ENCODE measurements at places on chromosomes 11 and 22.

- no peak for DNase-seq
Observed at GRCh38 chr11:9726321-9727022, 62.6 kb downstream of the SWAP70 start.

DNA sequence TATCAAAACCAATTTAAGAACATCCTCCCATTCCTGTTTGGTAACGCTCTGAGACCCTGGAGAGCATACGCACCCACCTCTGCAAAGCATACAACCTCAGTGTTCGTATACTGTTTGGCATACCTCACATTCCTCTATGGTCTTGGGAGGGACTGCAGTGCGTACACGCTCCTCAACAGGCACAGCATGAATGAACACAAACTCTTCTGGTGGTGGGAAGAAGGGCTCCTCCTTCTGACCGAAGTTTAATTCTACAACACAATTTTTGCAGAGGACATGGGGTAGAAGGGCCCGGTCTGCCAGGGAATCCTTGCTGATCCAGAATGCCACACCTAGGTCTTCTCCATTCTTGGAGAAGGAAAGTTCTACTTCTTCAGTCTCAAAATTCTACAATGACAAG is 5.3 kb downstream of the HNRNPUL2 start:
- no peak for DNase-seq

GRCh38 chr11:28636033-28636432 is 527.8 kb downstream of the METTL15 start:
- no peak for DNase-seq

DNA sequence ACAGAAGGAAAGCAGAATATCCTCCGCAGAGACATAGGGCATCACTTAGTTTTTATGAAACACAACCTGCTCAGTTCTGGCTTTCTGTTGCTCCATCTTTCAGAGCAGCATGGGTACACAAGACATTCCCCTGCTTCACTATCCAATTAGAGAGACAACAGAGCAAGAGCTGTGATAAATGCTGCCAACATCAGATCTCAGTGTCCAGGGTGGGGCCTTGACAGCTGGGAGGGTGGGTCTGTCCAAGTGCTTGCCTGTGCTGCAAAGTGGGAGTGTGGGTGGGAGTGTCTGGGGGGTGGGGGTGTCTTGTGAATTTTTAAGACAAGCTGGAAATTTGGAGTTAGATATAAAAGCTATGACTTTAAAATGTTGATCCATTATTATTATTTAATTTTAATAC is 369.6 kb downstream of the TENM4 start:
- no peak for DNase-seq

DNA sequence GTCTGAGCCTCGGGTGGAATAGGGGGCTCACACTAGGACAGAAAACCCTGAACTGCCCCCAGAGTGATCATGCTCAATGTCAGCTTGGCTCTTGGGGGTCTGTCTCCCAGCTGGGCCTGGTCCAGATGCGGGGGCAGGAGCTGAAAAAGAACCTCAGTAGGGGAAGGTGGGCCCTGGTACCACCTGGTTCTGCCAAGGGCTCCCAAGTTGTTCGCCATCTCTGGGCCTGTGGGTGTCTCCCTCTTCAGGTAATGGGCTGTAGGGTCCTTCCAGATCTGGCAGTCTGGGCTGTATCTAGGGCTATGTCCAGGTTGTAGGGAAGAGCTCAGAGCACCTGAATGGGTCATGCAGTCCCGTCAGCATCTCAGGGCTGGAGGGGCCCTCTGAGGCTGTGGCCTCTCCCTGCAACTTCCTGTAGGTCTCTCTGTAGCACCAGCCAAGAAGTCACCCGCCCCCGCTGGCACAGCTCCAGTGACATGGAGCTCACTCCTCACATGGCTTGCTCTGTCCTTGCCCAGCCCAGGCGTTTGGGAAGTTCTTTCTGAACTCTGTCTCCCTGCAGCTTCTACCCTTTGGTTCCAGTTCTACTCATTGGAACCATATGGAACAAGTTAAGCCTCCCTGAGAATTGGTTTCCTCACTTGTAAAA is 33.0 kb upstream of the SOX10 start:
- DNase-seq, result peak; percentile 87

DNA sequence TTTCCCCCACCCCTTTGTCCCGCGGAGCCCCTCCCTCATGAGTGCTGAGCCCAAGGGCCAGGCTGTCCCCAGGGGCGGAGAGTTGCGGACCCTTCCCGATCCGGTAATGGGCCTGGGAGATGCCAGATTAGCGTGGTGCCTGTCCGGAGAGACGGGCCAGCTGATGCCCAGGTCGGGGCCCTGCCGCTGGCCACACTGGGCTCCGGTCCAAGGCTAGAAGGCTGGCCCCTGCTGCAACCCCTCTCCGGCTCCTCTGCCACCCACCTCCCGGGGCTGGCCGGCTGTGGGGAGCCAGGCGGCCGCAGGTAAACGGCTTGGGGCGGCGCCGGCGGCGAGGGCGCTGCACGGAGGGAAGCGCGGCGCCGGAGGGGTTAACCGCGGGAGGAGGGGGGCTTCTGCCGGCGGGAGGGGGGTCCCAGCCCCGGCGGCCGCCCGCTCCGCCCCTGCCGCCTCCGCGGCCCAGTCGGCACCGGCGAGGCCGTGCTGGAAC is at the start of gene KCNK4:
TSS of gene KCNK4 (plus strand) at position 41 of the 490 bp plus-strand sequence. CDS start 1,717 bp downstream, outside the sequence.
- DNase-seq, result no peak

- no peak for DNase-seq
Observed at GRCh38 chr11:67356387-67356863, 3.1 kb upstream of the POLD4 start.

DNA sequence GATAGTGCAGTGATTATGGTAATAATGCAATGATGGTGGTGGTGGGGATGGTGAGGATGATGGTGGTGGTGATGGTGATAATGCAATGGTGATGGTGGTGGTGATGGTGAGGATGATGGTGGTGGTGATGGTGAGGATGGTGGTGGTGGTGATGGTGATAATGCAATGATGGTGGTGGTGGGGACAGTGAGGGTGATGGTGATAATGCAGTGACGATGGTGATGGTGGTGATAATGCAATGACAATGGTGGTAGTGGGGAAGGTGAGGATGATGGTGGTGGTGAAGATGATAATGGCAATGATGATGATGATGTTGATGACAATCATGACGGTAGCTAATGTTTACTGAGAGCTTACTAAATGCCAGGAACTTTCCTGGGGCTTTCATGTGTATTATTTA is 79.6 kb upstream of the MYOD1 start:
- DNase-seq, result no peak

DNA sequence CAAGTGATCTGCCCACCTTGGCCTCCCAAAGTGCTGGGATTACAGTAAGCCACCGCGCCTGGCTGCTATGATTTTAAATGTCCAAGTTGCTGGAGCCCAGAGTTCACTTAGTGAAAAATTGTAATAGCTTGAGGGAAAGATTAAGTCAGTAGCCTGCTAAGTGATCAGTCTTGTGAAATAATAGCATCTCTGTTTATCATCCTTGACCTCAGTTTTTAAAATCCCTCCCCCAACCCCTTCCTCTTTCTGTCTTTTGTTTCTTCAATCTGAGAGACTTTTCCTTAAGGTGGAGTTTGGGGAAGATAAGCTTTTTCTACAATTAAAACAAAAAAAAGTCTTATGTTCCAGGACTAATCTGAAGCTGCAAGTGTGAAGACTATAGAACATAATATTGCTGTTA is 6.4 kb downstream of the HIPK3 start:
- no peak for DNase-seq

GRCh38 chr11:117668321-117668751 is 128.7 kb downstream of the DSCAML1 start:
- no peak for DNase-seq

GRCh38 chr11:114291842-114292680 is 4.1 kb upstream of the NNMT start:
- no peak for DNase-seq

- DNase-seq, result no peak
Observed at GRCh38 chr11:78902771-78903507, 328.3 kb upstream of the NARS2 start.

DNA sequence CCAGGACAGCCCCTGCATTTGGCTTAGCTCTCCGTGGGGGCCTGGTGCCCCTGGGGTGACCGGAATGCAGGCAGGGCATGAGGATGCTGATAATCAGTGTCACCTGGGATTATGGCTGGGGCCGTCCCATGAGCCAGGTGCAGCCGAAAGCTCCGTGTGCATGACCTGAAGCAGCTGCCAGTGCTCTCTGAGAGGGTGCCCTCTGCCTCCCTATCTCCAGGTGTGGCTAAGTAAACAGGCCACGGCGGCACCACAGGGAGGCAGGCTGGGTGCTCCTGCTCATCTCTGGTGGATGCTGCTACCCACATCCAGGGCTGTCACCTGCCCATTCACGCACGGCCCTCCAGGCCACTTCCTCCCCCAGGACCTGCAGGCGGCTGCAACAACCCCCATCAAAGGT is 29.8 kb downstream of the DUSP8 start:
- no peak for DNase-seq

DNA sequence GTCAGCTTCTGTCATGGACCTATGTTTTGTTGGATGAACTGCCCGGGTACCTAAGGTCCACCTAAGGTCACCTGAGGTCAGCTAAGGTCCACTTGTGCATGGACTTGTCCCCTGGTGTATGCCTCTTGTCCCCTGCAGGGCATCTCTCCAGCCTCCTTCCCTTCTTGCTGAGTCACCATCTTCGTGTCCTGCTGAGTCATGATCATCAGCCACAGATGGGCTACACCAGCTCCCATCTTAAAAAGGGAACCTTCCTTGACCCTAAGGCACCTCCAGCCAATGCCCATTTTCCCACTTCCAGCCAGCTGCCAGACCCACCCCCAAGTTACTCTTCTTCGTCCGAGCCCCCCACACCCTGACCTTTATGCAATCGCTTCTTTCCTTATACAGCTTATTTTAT is 544.9 kb downstream of the TBC1D22A start:
- peak; percentile 31 for DNase-seq

DNA sequence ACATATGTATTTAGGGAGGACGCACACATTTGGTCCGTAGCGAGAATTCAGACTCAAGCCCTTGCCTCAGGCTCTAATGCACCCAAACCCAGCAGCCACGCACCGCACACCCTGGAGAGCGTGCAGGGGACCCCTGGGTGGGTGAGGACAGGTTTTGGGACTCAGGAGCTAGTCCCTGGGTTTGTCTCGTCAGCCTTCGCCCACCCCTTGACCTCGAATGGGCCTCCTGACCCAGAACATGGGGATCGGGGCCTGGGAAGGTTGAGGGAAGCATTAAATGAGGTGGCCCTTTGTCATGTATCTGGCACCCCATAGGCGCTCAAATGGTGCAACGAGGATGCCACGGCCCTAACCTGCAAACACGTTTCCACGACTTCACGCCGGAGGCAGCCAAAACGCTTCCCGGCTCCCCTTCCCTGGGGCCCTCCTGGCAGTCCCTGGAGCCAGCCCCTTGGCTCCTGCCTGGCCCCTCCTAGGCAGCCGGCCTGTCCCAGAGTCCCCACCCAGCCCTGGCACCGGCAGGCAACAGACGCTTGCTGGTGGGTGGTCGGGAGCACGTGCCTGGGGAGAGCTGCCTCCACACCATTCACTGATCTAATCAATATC is 5.5 kb upstream of the LINC01488 start:
- no peak for DNase-seq

DNA sequence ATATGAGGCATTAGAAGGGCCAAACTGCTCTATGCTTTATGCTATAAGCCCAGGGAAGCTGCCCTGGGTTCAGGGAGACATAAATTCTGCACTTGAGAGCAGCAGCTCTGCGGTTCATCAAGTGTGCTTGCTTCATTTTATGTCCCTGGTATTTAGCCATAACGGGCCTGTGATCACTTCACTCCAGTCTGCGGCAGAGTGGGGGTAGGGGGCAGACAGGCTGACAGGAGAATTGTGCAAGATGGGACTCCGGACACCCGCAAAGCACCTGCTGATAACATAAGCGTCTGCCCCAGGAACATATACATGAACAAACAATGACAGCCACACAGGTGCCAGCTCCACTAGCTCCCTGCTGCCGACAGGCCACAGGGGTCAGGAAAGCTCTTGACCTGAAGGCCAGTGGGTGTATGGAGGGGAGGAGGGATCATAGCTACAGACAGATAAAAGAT is 56.1 kb downstream of the SMCO4 start:
- no peak for DNase-seq

DNA sequence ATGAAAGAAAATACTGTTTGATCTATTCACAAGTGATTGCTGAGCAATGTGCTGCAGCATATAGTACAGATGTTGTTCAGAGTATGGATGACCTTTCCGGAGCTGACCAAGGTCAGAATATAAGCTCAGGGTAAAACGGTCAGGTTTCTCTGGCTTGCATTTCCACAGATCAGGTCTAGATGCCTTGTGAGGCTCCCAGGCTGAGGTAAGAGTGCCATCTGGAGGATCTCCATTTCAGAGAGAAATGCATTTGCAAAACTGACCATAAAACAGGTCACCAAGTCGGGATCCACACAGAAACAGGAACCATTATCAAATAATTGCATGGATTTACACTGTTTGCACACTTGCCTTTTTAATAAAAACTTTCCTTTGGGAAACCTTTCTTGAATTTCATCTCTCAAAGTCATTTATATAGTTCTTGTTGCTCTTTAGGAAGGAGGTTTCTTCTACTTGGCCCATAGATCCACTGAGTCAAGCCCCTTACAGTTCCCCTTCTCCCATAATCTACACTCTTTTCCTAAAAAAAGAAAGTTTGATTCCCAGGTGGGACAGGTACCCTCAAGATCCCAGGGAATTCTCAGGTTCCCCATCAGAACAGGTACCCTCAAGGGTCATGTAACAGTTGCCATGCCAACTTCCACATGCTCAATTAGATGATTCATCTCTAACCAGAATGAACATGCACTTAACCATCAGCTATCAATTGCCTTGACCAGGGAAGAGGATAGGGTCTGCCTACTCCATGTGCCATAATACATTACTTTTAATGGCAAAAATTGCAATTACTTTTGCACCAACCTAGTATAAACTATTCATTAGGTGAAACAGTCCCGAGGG is 25.0 kb upstream of the TMPRSS5 start:
- no peak for DNase-seq

- peak; percentile 86 for DNase-seq
Observed at GRCh38 chr11:109946322-109946846, 146.8 kb upstream of the ZC3H12C start.

DNA sequence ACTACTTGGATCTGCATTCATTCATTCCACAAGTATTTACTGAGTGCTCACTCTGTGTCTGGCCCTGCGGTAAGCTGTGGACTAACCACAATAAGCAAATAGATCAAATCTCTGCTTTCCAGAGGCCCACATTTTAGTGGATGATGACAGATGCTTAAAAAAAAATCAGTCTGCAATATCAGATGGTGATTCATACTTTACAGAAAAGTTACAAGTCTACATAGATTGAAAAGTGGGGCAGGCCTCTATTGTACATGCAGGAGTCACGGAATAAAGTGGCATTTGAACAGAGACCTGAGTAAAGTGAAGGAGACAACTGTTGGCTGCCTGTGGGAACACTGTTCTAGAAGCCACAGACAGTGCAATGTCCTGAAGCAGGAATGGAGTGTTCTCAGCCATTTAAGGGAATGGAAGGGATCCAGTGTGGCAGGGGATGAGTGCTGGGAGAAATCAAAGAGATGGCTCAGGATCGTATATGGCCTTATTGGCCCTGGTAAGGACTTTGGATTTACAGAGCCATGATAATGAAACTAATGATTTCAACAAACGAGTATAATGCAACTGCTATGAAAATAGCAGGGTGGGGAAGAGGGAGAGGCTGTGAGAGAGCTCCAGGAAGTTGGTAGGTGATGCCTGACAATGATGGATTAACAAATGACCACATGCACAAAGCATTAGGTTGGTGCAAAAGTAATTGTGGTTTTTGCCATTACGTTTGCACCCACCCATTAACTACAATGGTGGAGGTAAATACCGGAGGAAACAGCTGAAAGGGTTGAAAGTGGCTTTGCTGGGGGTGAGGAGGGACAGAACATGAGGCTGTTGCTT is 31.1 kb downstream of the TMEM45B start:
- no peak for DNase-seq

Measured in ureter (tissue), 1 donor.